Cardiac muscle cell (in vitro differentiated cells and primary cell): ENCODE measurements at places on chromosomes 6 and 20. TPM values are rescaled to one million over a fixed set of nuclear protein-coding genes. Genes with fewer than 3 reads are reported as not detected.
A peak's percentile ranks its signal among the peaks of the same experiment; 100 is the strongest.

Gene CALHM6
- 3.0 TPM in 1 of 2 replicates, not detected in the other for total RNA-seq

Gene EDN1
- total RNA-seq = 0.32 and 0.86 TPM in 2 replicates

Gene SYCP2
- 0.14 TPM in 1 of 2 replicates, not detected in the other for total RNA-seq

DNA sequence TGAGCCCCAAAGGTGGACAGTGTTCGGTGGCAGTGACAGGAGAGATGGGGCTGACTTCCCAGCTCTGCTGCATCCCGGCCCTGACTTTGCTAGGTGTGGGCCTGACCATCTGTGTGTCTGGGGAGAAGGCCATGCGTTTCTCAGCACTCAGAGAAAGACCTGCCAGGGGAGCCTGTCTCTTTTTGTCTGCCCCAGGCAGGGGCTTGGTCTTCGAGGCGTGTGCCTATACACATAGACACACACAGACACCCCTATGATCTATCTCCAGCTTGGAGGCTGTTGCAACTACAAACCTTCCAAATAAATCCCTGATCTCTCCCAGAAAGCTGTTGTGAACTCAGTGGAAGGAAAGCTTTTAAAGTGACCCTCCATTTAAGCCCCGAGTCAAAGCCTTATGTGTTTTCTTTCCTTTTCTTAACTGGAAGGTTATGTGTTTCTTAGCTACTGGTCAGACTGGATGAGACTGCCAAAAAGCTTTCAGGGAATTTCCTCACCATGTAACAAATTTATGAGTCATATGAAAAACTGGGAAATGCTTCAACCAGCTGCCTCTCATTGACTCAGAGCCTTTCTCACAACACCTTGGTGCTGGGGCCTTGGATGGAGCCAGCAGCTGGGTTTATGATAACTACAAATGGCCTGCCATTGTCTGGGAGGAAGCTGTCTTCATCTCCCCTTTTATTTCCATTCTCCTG is 102.6 kb downstream of the CDC5L start:
- no peaks in the 10 kb centered on the region for H3K36me3 ChIP-seq
- no peak for DNase-seq
- no peak overlapping the region for H3K4me3 ChIP-seq
- H3K27me3 ChIP-seq = no peaks in the 10 kb centered on the region
- no peak overlapping the region for H3K27ac ChIP-seq
- no peaks in the 10 kb centered on the region for H3K4me1 ChIP-seq

GRCh38 chr20:1822564-1823449 is 72.4 kb upstream of the SIRPA start:
- H3K4me1 ChIP-seq = no peaks in the 10 kb centered on the region
- H3K27me3 ChIP-seq = no peaks in the 10 kb centered on the region
- DNase-seq = peak; percentile 65
- no peak overlapping the region for H3K27ac ChIP-seq
- no peaks in the 10 kb centered on the region for H3K36me3 ChIP-seq
- no peak overlapping the region for H3K4me3 ChIP-seq

GRCh38 chr6:21190701-21191100 is 402.9 kb upstream of the SOX4 start:
- no peak for DNase-seq
- H3K4me1 ChIP-seq = no peaks in the 10 kb centered on the region
- no peak overlapping the region for H3K4me3 ChIP-seq
- no peak overlapping the region for H3K27ac ChIP-seq
- no peaks in the 10 kb centered on the region for H3K27me3 ChIP-seq
- no peaks in the 10 kb centered on the region for H3K36me3 ChIP-seq

- peaks cover 33% of the 10 kb centered on the region for H3K27me3 ChIP-seq
- no peaks in the 10 kb centered on the region for H3K36me3 ChIP-seq
- H3K27ac ChIP-seq = no peak overlapping the region
- H3K4me1 ChIP-seq = no peaks in the 10 kb centered on the region
- no peak for DNase-seq
Observed at GRCh38 chr6:33975661-33976436, 170.0 kb downstream of the GRM4 start.

- H3K36me3 ChIP-seq = no peaks in the 10 kb centered on the region
- no peak overlapping the region for H3K27ac ChIP-seq
- H3K4me1 ChIP-seq = peaks cover 11% of the 10 kb centered on the region
- H3K27me3 ChIP-seq = no peaks in the 10 kb centered on the region
- no peak for DNase-seq
Observed at GRCh38 chr6:100339574-100340255, 125.0 kb downstream of the SIM1 start.

- DNase-seq = no peak
- H3K4me1 ChIP-seq = peaks cover 12% of the 10 kb centered on the region
Observed at GRCh38 chr6:42751055-42751454, 5.2 kb upstream of the TBCC start.

- H3K27ac ChIP-seq = no peak overlapping the region
- peaks cover 40% of the 10 kb centered on the region for H3K36me3 ChIP-seq
- no peaks in the 10 kb centered on the region for H3K4me1 ChIP-seq
- no peak overlapping the region for H3K4me3 ChIP-seq
- H3K27me3 ChIP-seq = no peaks in the 10 kb centered on the region
Observed at GRCh38 chr6:43037197-43037596, 15.8 kb downstream of the RRP36 start.

GRCh38 chr6:151502499-151502898 is 8.7 kb downstream of the CCDC170 start:
- DNase-seq = peak; percentile 17
- H3K4me3 ChIP-seq = no peak overlapping the region
- peaks cover 9% of the 10 kb centered on the region for H3K27me3 ChIP-seq
- H3K36me3 ChIP-seq = no peaks in the 10 kb centered on the region
- no peaks in the 10 kb centered on the region for H3K4me1 ChIP-seq

GRCh38 chr20:40945189-40945588 is 83.4 kb upstream of the TOP1 start:
- H3K4me1 ChIP-seq = no peaks in the 10 kb centered on the region
- H3K4me3 ChIP-seq = no peak overlapping the region
- no peaks in the 10 kb centered on the region for H3K27me3 ChIP-seq
- no peaks in the 10 kb centered on the region for H3K36me3 ChIP-seq
